Hematopoietic multipotent progenitor cell treated with erythropoietin and hydrocortisone succinate and interleukin-3 and kit ligand, for 15 days (in vitro differentiated cells): ENCODE measurements at places on chromosomes 1 and 21.

GRCh38 chr21:36263797-36264196 lies 56.2 kb upstream of the MORC3 start:
- DNase-seq, result no peak

GRCh38 chr21:44658541-44658910 lies 794 bp downstream of the KRTAP12-3 start:
- no peak for DNase-seq

DNA sequence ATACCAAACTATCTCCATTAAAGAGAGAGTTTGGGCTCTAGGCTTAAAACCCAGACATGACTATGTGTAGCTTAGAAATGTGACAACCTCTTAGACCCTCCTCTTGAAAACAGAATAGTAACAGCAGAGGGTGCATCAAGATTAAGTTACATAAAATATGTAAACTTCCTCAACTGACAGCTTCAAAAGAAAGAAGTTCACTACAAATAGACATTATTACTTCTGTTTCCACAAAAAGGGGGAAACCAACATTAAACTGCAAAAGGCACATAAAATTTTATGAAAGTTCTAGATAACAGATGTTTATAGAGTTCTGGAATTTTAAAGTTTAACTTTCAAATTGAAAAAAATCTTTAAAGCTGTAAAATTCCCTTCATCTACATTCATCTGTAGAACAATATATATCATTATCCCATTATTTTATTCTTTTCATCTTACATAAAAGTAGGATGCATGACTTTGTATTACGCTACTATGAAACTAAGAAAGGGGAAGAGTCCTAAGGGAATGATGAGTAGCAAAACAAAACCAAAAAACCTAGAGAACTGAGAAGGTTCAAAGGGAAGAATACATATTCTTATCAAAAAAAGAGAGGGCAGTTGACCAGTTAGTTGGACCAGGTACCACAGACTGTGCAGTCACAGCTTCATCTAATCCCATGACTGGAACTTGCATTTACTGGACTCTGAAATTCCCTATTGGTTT lies 177.0 kb downstream of the SIPA1L2 start:
- DNase-seq, result no peak

- no peak for DNase-seq
Observed at GRCh38 chr1:196466654-196467053, 141.6 kb downstream of the KCNT2 start.

- no peak for DNase-seq
Observed at GRCh38 chr1:105416261-105416660, 1640.2 kb upstream of the PRMT6 start.

DNA sequence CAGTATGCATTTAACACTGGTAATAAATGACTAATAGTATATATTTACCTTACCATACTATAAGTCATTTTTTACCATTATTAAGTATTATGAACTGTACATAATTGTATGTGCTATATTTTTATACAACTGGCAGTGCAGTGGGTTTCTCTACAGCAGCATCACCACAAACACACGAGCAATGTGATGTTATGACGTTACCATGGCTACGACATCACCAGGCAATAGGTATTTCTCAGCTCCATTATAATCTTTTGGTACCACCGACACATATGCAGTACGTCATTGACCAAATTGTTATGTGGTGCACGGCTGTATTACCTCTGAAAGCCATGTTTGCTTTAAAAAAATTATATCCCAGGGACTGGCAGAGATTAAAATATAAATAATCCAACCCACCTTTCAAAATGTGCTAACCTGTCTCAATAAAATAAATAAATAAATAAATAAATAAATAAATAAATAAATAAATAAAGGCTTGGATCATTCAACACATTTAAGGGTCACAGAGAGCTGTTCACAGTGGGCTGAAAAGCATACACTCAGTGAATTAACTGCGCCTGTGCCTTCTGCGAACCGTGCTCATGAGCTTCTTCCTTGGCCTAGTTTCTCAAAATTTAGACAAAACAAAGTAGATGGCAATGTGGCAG lies 121.4 kb upstream of the SLC35F3 start:
- DNase-seq, result no peak

- no peak for DNase-seq
Observed at GRCh38 chr1:160639652-160640051, 7.2 kb downstream of the SLAMF1 start.

- DNase-seq, result no peak
Observed at GRCh38 chr1:6554907-6555778, at the start of gene TAS1R1. TSS of gene TAS1R1 (plus strand) at chr1:6555307. CDS start at chr1:6555374, 67 bp downstream.

GRCh38 chr21:32547018-32547417 lies 38.3 kb downstream of the TCP10L start:
- peak; percentile 85 for DNase-seq

DNA sequence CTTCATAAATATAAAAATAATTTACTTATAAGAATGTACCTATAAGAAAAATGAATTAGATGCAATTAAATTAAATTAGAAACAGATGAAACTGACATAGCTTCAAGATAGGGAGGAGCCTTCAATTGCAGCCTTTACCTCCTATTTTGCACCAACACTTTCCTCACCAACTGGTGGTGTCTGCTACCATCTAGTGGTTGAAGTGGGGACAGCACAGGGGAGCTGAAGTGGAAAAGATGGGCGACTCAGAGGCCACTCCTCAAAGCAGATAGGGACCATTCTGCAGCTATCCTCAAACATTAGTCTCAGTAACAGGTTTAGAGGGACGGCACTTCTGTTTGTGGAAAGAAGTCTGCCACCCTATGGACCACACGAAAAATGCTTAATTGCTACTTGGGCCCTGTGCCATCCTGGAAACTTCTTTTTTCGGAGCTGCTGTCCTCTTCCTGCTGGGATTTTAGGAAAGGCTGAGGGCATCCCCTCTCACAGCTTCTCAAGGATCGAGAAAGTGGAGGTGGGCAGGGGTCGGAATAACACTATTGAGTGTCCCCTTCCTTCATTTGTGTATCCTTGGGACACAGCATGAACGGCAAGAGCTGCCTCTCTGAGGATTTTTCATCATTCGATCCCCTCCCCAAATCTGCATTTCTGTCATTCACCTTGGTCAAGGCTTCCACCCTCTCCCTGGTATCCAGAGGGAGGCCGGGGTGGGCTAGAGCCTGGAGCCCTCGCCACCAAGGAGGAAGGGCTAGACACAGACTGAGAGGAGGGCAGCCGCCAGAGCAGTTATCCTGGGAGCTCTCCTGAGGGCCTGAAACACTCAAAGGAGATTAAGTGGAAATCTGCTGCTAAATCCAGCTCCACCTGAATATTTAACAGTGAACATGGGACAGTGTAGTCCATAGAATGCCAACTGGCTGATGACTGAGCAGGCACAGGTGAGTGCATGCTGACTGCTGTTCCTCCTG lies 9.6 kb downstream of the PROK1 start:
- DNase-seq, result peak; percentile 85

DNA sequence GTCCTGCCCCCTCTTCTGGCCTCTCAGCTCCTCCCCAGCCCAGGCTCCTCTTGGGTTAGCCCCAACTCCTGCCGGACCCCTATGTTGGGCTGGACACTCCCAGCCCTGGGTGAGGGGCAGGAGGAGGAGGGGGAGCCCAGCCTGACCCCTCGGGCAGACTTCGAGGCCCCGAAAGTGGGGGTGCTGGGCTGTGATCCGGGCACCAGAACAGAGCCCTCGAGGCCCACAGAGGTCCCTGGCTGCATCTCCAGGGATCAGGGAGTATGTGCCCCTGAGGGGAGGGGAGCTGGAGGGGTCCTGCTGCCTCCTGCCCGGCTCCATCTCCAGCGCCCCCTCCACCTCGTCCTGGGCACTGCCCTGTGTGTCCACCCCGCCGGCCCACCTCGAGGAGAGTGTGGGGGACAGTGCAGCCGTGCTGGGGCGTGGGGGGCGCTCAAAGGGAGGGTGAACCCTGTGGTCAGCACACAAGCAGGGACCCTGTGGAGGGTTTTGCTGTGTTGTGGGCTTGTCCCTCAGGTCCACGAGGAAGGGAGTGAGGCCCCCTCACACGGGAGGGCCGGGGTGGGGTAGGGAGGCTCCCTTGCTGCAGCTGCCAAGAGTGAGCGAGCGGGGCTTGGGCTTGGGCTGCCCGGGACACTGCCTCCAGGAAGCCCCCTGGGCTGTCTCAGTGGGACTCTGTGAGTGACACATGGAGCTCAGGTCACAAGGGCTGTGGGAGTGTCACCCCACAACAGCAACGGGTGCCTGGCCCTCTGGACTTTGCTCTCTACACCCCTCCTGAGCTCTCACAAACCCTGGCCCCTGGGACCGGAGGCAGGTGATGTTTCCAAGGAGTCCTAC lies 54.4 kb downstream of the COL18A1 start:
- DNase-seq, result no peak

DNA sequence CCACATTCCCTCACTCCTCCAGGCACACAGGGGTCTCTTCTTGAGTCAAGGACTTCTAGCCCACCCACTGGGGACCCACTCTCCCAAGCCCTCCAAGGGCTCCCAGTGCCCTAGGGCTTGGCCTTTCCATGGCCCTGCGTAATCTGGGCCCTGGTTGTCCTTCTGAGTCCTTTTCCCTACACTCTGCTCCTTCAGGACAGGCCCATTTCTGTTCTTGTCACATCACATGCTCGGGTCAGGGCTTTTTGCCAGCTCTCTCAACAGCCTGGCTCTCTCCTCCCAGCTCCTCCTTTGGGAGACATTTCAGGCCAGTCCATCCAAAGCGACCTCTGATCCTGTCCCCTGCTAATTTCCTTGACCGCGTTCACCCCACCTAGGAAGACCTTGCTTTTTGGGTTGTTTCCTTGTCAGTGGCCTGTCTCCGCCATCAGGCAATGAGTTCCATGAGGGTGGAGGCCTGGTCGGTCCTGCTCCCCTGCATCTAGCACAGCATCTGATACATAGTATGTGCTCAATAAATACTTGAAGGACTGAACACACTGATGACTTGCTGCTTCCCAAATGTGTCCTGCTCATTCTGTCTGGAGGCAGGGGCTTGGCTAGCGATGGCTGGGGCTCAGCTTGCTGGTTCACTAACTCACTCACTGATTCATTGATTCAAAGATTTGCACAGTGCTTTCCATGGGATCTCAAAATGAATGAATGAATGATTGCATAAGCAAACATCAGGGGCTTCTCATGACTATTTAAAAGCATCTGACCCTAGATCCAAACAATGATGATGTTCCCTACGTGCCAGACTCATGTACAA lies 44.8 kb downstream of the DHRS3 start:
- DNase-seq, result no peak

- no peak for DNase-seq
Observed at GRCh38 chr21:35824136-35824535, 236.2 kb downstream of the SETD4 start.

DNA sequence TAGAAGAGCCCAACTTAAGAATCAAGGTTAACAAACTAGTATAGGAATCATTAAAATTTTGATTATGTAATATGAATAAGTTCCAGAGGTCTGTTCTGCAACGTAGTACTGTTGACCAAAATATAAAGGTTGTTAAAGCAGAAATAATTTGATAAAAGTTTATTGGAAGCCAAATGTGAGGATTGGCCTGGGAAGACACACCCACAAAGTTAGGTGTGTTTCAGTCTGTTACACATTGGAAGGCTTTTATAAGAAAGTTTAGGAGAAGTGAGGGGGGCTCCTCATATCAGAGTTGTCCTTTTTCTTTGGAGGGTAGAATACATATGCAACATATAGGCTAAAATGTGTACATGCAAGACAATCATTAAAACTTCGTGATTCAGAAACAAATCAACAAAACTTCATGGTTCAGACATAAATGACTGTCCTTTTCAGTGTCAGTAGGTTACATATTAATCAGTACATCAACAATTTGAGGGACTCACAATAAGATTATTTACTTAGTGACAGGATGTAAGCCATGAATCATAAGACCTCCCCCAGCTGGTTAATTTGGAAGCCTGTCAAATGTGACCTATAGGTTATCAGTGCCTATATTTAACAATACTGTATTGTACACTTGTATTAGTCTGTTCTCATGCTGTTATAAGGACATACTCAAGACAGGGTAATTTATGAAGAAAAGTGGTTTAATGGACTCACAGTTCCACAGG lies 245.0 kb upstream of the B3GALT2 start:
- DNase-seq, result no peak

DNA sequence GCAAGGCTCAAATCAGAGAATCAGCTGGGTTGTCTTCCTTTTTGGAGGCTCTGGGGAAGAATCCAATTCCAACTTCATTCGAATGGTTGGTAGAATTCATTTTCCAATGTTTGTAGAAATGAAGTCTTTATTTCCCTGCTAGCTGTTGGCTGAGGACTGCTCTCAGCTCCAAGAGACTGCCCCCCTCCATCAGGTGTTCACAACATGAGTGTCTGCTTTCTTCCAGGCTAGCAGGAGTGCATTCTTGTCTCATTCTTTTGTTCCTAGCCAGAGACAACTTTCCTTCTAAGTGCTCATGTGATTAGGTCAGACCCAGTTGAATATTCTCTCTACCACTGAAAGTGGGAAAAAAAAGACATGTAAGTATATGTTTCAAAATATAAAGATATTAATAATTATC lies 95.2 kb downstream of the HLX start:
- no peak for DNase-seq

DNA sequence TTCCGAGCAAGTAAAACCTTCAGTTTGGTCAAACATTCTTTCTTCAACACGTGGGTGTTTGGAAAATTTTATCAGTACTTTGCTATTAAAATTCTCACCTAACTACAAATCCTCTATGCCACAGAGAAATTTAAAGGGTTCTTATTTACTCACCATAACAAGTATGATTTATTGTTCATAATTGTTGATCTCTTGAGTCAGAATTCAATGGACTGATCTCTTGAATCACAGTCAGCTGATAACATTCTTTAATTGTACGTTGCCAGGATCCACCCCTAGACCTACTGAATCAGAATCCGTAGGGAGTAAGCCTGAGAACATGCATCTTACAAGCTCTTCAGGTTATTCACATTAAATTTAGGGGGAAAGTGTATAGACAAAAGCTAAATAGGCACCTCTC lies 51.2 kb downstream of the DIPK1A start:
- DNase-seq, result no peak

- no peak for DNase-seq
Observed at GRCh38 chr1:24203404-24203803, 16.3 kb upstream of the IFNLR1 start.

DNA sequence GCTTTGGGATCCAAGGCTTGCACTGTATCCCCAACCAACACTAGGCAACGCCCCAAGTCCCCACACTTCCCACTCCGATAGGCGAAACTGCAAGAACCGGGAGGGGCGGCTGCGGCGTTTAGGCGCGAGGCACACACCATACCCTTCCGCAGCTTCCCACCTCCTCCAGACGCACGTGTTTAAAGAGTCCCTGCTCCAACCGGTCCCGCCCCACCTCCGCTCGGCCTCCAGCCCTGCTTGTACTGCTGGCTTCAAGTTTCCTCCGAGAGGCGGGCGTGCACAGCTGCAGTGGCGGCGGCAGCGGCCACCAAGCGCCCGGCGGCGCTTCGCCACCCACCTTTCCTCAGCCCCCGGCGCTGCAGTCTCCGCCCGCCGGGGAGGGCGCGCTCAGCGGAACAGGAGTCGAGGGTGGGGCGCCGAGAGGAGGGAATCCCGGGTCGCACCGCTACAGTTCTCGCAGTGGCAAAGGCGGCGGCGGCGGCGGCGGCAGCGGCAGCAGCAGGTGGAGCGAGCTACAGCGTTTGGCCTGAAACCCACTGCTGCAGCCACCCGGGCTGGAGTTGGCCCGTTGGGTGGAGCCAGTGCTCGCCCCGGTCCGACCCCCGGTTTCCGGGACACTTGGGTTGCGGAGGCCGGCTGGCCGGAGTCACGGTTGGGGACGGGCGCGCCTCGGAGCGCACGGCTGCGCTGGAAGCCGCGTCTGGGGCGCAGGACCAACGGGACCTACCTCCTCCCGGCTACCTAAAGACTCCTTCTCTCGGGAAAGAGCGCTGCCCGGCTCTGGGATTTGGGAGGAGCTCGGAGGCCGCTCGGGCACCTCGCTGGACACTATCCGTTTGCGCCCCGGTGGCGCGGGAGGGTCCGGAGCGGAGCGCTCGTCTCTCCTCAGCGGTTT lies at the start of gene CNIH3:
Gene CNIH3, plus strand, starts transcription at position 457 of the 895 bp plus-strand sequence. CDS start 858 bp downstream, outside the sequence.
- DNase-seq, result no peak
